ENCODE measurements at places on chromosomes 7 and 10. TPM values are rescaled to one million over a fixed set of nuclear protein-coding genes. Genes with fewer than 3 reads are reported as not detected.

SAP25 gene
- total RNA-seq: not detected

SDK1 gene
- 0.46 TPM for total RNA-seq

PRSS37 gene
- total RNA-seq: not detected

PRPS1L1 gene
- not detected for total RNA-seq

PIK3AP1 gene
- total RNA-seq: 0.89 TPM

SFTPD gene
- not detected for total RNA-seq

PRLHR gene
- not detected for total RNA-seq

HABP2 gene
- not detected for total RNA-seq

AGR3 gene
- not detected for total RNA-seq

IFIT3 gene
- total RNA-seq: 7.2 TPM

All from smooth muscle cell of the umbilical artery (primary cell).